ENCODE measurements at places on chromosomes 12 and 14. TPM values are rescaled to one million over a fixed set of nuclear protein-coding genes. Genes with fewer than 3 reads are reported as not detected.

- H3K4me1 ChIP-seq: no peaks in the 10 kb centered on the region
- H3K4me3 ChIP-seq: no peak overlapping the region
- no peak overlapping the region for H3K27ac ChIP-seq
- DNase-seq: no peak
Measured at GRCh38 chr12:109758426-109759420, 45.1 kb downstream of the FAM222A start.

- H3K27ac ChIP-seq: no peak overlapping the region
- no peaks in the 10 kb centered on the region for H3K27me3 ChIP-seq
- no peak for DNase-seq
- no peak overlapping the region for H3K4me3 ChIP-seq
Measured at GRCh38 chr12:70317781-70318180, 48.3 kb upstream of the KCNMB4 start.

DNA sequence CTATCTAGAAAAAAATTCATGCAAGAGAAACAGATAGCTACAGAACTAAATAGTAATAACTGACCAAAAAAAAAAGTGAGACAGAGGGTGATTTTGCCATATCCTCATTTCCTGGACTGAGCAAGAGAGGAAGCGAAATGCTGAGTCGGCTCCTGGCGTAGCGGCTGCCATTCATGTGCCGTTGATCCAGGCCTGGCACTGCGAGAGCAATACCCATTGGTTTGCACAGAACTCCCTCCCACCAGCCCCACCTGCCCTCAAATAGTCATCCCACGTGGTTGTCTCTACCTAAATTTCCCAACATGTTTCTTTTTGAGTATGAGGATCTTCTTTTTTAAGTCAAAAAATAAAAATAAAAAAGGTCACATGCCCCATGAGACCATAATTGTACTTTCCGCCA is 9.4 kb upstream of the WNT5B start:
- DNase-seq: no peak
- H3K36me3 ChIP-seq: no peaks in the 10 kb centered on the region
- no peaks in the 10 kb centered on the region for H3K27me3 ChIP-seq
- H3K4me3 ChIP-seq: no peak overlapping the region
- H3K27ac ChIP-seq: no peak overlapping the region

GRCh38 chr12:47947341-47947740 is 16.1 kb upstream of the TMEM106C start:
- no peak for DNase-seq
- H3K4me3 ChIP-seq: no peak overlapping the region
- no peak overlapping the region for H3K27ac ChIP-seq
- H3K27me3 ChIP-seq: no peaks in the 10 kb centered on the region

DNA sequence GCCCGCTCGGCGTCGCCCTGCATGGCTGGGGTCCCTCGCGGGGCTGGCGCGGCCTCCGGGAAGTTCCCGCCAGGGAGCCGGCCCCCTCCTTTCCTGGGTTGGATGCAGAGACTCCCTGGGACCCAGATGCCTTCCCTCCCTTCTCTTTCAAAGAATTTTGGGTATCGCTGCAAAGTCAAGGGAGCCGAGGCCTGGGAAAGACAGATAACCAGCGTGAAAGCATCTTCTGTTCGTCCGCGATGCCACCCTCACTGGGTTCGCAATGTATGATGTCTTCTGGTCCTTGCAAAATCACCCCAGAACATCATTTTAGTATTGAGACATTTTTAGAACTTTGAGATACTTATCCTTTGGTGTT is 451 bp downstream of the IRAK3 start:
- H3K27me3 ChIP-seq: peaks cover 9% of the 10 kb centered on the region
- no peak overlapping the region for H3K4me3 ChIP-seq
- no peak for DNase-seq

GRCh38 chr14:21642683-21643082 is 7.9 kb upstream of the OR10G2 start:
- H3K4me1 ChIP-seq: no peaks in the 10 kb centered on the region
- no peak for DNase-seq
- no peak overlapping the region for H3K27ac ChIP-seq
- no peaks in the 10 kb centered on the region for H3K36me3 ChIP-seq
- H3K27me3 ChIP-seq: no peaks in the 10 kb centered on the region

GRCh38 chr14:95531473-95531872 is 3.4 kb upstream of the GLRX5 start:
- peaks cover 26% of the 10 kb centered on the region for H3K4me1 ChIP-seq
- H3K27me3 ChIP-seq: no peaks in the 10 kb centered on the region
- DNase-seq: no peak
- no peak overlapping the region for H3K4me3 ChIP-seq
- peak overlapping the region; percentile 50 for H3K27ac ChIP-seq

DNA sequence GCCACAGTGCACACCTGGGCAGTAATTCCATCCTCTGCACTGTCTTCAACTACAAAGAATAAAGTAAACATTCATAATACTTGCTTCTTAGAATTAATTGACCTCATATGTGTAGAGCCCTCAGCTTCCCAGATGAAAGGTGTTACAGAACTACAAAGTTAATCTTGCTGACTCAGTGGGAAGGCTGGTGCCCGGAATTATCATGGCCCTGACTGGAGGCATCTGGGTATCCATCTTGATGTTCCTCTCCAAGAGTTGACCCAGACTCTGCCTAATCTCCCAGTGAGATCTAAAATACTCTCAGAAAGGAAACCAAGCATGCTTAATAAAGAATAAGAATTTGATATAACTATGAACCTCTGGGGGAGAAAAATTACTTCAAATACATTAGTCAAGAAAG is 147.0 kb upstream of the ARID2 start:
- no peaks in the 10 kb centered on the region for H3K4me1 ChIP-seq
- H3K27me3 ChIP-seq: no peaks in the 10 kb centered on the region
- no peak for DNase-seq

GRCh38 chr14:27427796-27428195 is 830.0 kb upstream of the NOVA1 start:
- H3K27me3 ChIP-seq: no peaks in the 10 kb centered on the region
- no peak overlapping the region for H3K4me3 ChIP-seq
- H3K4me1 ChIP-seq: no peaks in the 10 kb centered on the region
- H3K27ac ChIP-seq: no peak overlapping the region
- no peak for DNase-seq

GRCh38 chr14:40850191-40850590 is 756.5 kb upstream of the LRFN5 start:
- H3K4me1 ChIP-seq: no peaks in the 10 kb centered on the region
- no peak overlapping the region for H3K27ac ChIP-seq
- no peaks in the 10 kb centered on the region for H3K27me3 ChIP-seq
- no peak overlapping the region for H3K4me3 ChIP-seq
- DNase-seq: no peak

- no peaks in the 10 kb centered on the region for H3K27me3 ChIP-seq
- no peak overlapping the region for H3K4me3 ChIP-seq
- no peaks in the 10 kb centered on the region for H3K36me3 ChIP-seq
- H3K27ac ChIP-seq: no peak overlapping the region
- no peak for DNase-seq
Measured at GRCh38 chr12:117053050-117053400, 46.2 kb downstream of the TESC start.

- H3K4me3 ChIP-seq: no peak overlapping the region
- no peaks in the 10 kb centered on the region for H3K36me3 ChIP-seq
- H3K27me3 ChIP-seq: no peaks in the 10 kb centered on the region
- no peak overlapping the region for H3K27ac ChIP-seq
- H3K4me1 ChIP-seq: no peaks in the 10 kb centered on the region
- DNase-seq: no peak
Measured at GRCh38 chr14:73365727-73366126, 92.6 kb downstream of the NUMB start.

GRCh38 chr12:92933606-92934005 is 4.5 kb upstream of the EEA1 start:
- H3K27me3 ChIP-seq: no peaks in the 10 kb centered on the region
- no peak for DNase-seq
- H3K36me3 ChIP-seq: no peaks in the 10 kb centered on the region
- no peak overlapping the region for H3K27ac ChIP-seq
- H3K4me3 ChIP-seq: no peak overlapping the region
- H3K4me1 ChIP-seq: no peaks in the 10 kb centered on the region

- H3K36me3 ChIP-seq: no peaks in the 10 kb centered on the region
- no peak for DNase-seq
- no peaks in the 10 kb centered on the region for H3K4me1 ChIP-seq
- H3K4me3 ChIP-seq: no peak overlapping the region
Measured at GRCh38 chr14:22974530-22975313, 7.6 kb downstream of the AJUBA start.

DNA sequence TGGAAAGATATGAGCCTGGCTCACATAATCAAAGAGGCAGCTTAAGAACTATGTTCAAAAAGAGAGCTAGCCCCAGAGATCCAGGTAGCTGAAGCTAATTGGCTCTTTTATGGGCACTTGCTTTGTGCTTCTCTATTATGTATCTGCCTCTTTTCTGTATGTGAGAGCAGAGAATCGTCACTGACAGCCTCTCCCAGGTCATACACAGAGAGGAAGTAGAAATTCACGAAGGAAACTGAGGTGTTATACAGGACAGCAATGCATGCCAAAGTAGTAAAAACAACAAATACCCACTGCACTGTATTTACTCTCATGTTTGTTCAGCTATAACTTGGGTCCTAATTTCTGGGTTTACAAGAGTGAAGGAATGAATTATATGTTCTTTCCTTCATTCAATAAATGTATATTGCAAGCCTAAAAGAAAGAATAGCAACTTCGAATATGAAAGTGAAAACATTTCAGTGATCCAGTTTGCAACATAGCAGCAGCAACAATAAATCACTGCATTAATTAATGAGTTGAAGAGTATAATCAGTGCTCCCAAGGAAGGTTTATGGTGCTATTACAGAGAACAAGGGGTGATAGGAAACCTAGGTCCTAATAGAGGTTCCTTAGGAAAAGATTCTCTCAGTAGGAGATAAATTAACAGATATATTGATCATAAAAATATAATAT is 47.1 kb upstream of the ATXN7L3B start:
- H3K4me1 ChIP-seq: no peaks in the 10 kb centered on the region
- peak overlapping the region; percentile 30 for H3K4me3 ChIP-seq
- no peaks in the 10 kb centered on the region for H3K27me3 ChIP-seq
- H3K36me3 ChIP-seq: no peaks in the 10 kb centered on the region
- DNase-seq: no peak

DNA sequence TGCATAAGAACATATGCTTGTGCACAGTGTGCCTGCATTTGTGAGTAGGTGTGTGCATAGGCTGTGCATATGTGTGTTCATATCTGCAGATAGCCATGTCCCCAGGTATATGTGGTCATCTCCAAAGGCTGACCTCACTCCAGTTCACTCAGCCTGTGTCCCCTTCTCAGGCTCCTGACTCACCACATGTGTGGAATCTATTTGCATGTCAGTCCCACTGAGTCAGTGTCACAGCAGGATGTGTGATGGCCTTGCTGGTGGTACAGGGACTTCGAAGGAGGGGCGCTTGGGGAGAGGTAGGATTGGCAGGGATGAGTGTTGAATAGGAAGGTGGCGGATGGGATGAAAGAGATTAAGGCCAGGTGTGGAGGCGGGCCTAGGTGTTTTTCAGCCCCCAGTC is 35.5 kb downstream of the KRT80 start:
- no peaks in the 10 kb centered on the region for H3K27me3 ChIP-seq
- no peak for DNase-seq
- no peak overlapping the region for H3K4me3 ChIP-seq
- H3K27ac ChIP-seq: no peak overlapping the region
- no peaks in the 10 kb centered on the region for H3K36me3 ChIP-seq

DNA sequence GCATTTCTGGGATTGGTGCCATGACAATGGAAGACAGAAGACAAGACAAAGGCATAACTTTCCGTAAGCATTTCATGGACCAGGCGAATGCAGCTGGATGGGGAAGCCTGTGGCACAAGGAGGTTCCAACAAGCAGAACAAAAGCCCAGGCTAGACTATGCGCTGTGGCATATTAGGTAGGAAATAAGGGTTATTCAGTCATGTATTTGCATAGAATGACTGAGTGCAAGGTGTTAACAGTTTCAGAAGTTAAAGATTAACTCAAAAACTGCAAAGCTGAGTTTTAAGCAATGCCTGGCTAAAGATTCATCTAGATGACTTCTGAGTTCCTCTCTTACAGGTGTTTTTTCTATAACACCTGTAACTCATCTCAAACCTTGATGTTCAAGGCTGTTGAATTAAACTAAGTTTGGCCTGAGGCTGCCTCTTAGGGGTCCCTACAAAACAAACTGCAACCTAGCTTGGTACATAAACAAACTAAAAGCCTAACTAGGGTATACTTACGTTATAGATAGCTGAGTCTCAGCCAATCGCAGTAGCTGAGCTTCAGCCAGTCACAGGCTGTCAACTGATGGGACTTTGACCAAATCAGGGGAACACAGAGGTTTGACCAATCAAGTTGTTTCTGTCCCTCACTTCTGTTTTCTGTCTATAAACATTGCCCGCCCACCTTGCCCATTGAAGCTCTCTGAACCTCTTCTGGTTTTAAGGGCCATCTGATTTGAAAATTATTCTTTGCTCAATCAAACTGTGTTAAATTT is 52.2 kb upstream of the PLBD1 start:
- DNase-seq: no peak
- H3K4me3 ChIP-seq: no peak overlapping the region
- H3K4me1 ChIP-seq: no peaks in the 10 kb centered on the region
- no peak overlapping the region for H3K27ac ChIP-seq
- H3K36me3 ChIP-seq: no peaks in the 10 kb centered on the region

DNA sequence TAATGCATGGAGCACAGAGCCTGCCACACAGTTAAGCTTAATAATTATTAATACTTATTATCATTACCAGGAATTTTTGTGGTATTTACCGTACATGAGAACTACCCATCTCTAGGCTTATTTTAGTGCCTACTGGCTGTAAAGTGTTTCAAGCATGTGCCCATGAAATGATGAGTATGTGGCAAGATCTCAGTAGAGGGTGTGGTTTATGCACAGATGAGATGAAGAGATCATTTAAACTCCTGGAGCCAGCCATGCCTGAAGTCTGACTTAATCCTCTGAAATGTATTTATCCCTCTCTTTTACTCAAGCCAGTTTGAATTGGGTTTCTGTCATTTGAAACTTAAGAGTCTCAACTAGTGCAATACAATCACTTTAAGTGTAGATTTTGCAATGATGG is 60.2 kb downstream of the DAO start:
- no peak overlapping the region for H3K27ac ChIP-seq
- DNase-seq: no peak
- no peak overlapping the region for H3K4me3 ChIP-seq
- no peaks in the 10 kb centered on the region for H3K36me3 ChIP-seq

GRCh38 chr12:104177663-104178501 is 37.7 kb upstream of the TXNRD1 start:
- H3K36me3 ChIP-seq: no peaks in the 10 kb centered on the region
- H3K27me3 ChIP-seq: no peaks in the 10 kb centered on the region
- DNase-seq: no peak

GRCh38 chr12:103877934-103878510 is 37.0 kb upstream of the NT5DC3 start:
- no peaks in the 10 kb centered on the region for H3K4me1 ChIP-seq
- H3K27me3 ChIP-seq: no peaks in the 10 kb centered on the region

DNA sequence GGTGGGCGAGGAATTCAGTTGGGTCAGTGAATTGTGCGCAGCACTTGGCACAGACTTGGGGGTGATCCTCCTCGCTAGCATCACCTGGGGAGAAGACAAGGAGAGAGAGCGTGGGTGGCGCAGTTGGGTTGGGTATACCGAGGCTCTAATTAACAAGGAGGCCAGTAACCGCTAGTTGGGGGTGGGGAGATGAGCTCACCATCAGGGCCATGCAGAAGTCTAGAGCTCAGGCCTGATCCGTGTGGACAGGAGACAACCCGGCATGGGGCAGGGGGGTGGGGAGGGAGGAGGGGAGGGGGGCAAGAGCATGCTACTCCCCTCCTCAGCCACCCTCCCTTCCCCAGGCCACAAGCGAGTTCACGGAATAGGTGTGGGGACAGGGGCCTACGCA is 580 bp downstream of the SALL2 start:
- H3K4me3 ChIP-seq: peak overlapping the region; percentile 67
- no peaks in the 10 kb centered on the region for H3K36me3 ChIP-seq
- H3K27me3 ChIP-seq: no peaks in the 10 kb centered on the region

CARMIL3 gene
- 0.27 TPM for total RNA-seq

ERGIC2 gene
- 78.6 TPM for total RNA-seq

YAF2 gene
- total RNA-seq: 54.2 TPM

PPP1R36 gene
- total RNA-seq: not detected

RPS6KL1 gene
- 6.3 TPM for total RNA-seq

JDP2 gene
- total RNA-seq: 2.9 TPM
